ENCODE measurements at places on chromosomes 16 and 17.

DNA sequence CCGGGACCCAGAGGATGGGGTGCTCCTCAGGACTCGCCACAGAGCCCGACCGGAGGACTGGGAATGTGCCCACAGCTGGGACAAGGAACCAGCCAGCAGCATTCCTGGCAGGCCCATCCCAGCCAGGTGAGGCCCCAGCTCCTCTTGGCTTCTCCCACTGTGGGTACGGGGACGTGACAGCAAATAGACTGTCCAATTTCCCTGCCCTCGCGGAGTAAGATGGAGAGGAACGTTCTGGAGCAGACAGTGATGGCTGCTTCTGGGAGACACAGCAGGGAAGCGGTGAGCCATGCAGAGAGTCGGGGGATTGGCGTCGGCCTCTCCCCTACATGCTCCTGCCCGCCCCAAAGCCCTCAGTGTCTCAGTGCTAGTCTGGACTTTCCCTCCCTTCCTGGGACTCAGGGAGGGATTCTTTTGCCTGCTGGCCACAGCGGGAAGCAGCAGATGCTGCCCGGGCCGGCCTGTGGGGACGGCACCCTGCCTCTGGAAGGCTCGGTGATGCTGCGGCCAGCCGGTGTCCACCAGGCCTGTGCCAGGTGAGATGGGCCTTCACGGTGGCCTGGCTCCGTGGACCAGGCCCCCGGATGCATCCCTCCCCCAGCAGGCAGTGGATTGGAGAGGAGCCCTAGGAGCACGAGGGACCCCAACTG is 89.1 kb downstream of the SEC14L1 start:
- no peak for DNase-seq

- no peak for DNase-seq
Observed at GRCh38 chr16:69893106-69893505, 58.0 kb upstream of the CLEC18A start.

- DNase-seq, result no peak
Observed at GRCh38 chr17:42832213-42832933, 824 bp upstream of the PSME3 start.

- peak; percentile 75 for DNase-seq
Observed at GRCh38 chr17:13597723-13598347, 3.9 kb downstream of the HS3ST3A1 start.

DNA sequence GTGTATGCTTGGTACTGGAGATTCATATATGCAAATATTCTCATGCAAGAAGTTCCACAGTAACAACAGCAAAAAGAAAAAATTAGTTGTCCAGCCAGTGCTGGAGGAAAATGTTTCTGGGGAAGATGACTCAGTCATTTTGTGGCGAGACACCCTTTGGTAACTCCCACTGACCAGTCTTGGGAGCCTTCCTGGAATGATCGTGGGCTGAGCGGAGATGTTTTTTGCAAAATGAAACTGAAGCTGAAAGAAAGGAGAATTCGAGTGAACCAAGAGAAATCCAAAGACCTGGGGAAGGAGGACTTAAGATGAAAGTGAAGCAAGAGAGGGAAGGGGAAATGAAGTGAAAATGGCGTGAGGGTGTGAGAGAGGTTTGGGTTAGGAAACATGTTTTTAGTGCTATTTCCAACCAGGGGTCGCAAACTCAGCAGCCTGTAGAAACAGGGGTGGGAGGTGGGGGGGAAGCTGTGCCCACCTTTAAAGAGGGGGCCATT is 5.2 kb downstream of the ITPRIPL2 start:
- DNase-seq, result peak; percentile 86

DNA sequence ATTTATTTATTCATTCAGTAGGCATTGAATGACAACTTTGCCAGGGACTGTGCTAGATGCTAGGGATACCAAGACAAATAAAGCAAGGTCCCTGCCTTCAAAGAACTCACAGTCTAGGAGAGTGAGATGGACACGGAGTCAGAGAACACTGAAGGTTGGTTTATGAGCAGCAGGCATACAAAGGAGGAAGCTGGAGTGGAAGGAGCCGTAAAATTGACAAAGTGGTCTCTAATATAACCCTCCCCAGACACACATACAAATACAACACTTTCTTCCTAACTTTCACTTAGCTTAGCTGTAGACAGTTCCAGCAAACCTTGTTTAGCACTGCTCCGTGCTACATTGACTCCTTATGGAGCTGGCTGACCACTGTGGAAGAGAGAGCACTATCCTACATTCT is 229.7 kb downstream of the IRX3 start:
- DNase-seq, result no peak

DNA sequence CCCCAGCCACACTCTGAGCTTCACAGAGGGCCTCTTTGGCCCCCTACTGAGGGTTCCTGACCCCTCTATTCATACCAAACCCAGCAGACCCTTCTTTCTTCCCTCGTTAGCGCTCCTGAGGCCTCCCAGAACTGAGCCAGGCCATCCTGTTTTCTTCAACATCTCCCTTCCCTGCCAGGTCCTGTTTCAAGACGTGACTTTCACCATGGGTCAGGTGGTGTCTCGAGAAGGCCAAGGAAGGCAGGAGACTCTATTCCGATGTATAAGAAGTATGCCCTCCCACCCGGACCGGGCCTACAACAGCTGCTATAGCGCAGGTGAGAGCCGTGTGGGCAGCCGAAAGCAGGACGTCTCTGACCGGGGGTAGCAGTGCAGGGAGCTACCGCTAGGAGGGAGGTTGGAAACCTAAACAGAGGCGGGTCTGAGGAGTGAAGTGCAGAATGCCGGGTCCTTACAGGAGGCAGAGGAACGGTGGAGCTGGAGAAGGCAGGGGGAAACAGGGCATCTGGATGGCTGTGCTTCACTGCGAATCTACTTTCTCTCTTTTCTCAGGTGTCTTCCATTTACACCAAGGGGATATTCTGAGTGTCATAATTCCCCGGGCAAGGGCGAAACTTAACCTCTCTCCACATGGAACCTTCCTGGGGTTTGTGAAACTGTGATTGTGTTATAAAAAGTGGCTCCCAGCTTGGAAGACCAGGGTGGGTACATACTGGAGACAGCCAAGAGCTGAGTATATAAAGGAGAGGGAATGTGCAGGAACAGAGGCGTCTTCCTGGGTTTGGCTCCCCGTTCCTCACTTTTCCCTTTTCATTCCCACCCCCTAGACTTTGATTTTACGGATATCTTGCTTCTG is 1.3 kb upstream of the SENP3 start:
- DNase-seq, result no peak

DNA sequence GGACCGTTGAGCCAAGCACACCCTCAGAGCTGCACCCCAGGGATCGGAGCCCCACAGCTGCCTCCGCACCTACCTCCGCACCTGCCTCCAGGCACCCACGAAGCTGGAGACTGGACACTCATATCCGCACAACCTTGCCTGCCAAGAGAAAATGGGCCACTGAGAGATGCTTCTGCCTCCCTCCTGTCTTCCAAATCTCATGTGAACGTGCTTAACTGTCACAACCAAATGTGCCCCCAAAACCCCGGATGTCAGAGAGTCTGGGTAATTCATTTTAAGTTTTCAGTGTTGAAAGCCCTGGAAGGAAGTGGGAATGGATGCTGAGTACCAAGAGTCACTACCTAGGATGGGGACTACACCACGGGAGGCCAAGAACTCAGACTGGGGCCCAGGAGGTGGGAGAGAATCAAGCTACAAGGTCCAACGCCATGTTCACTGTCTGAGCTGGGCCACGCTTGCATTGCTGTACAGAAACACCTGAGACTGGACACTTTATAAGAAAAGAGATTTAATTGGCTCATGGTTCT is 49.5 kb upstream of the MEAK7 start:
- no peak for DNase-seq

- DNase-seq, result no peak
Observed at GRCh38 chr17:50557630-50558029, 2.9 kb upstream of the CACNA1G start.

DNA sequence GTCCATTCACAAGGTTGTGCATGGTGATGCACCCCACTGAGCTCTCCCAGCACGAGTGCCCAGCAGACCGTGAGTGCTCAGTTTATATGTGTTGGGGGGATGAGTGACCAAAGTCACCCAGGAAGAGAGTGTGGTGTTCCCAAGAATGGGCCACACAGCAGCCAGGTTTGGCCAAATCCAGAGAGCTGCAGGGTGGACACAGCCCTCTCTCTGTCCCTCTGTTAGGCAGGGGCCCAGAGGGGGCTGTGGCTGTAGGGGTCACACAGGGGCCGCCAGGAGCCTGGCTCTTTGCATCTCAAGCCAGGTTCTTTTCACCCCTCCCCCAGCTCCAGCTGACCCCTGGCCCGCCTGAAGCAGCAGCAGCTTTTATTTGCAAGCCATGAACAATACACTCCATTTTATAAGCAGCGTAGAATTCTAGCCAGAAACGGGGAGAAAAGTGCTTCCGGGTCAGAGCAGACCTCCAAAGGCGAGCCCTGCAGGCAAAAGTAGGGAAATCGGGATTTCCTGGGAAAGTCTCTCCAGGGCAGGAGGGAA is 13.3 kb downstream of the COTL1 start:
- no peak for DNase-seq

- no peak for DNase-seq
Observed at GRCh38 chr16:1991135-1991551, 1.4 kb downstream of the SYNGR3 start.

GRCh38 chr16:15972046-15972868 is 22.8 kb downstream of the ABCC1 start:
- no peak for DNase-seq

DNA sequence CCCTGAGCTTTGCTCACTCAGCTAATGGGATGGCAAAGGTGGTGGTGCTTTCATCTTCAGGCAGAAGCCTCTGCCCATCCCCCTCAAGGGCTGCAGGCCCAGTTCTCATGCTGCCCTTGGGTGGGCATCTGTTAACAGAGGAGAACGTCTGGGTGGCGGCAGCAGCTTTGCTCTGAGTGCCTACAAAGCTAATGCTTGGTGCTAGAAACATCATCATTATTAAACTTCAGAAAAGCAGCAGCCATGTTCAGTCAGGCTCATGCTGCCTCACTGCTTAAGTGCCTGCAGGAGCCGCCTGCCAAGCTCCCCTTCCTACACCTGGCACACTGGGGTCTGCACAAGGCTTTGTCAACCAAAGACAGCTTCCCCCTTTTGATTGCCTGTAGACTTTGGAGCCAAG is 5.7 kb upstream of the MAPK8IP3 start:
- DNase-seq, result no peak

DNA sequence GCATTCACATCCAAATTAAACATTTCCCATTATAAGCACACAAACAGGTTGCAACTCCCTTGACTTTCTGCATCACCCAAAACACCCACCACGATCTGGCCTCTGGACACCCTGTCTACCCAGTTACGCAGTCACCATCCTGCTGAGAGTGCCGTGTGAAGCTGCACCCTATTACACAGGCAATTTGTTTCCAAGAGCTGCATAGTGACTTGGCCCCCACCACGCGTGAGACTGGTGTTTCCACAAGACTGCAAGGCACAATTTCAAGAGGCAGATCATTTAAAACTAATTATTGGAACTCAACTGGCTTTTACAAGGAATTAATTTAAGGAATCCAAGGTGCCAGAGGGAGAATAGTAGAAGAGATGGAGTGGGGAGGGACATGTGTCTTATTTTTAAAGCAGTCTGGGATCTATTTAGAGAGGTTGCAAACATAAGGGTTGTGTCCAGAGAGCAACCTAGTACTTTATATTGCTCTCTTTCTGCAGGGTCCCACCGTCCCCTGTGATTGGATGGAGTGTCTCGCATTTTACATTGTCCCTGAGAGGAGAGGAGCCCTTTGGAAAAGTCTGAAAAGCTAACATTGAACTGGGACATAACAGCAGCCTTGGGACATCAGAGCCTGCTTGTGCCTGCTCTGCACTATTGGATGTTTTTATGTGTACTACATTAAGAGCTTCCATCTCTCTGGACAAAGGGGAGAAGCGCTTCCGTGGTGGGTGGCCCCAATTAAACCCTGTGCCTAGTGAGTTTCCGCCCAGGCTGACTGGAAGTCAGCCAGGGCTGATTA is 8.7 kb upstream of the ADAMTS18 start:
- no peak for DNase-seq

- DNase-seq, result no peak
Observed at GRCh38 chr16:51267681-51268080, 116.6 kb upstream of the SALL1 start.

Data from HT1080 (cell line).